ENCODE measurements at places on chromosomes 7 and 10. TPM values are rescaled to one million over a fixed set of nuclear protein-coding genes. Genes with fewer than 3 reads are reported as not detected.

GRCh38 chr10:128222332-128222849 lies 96.2 kb upstream of the MKI67 start:
- H3K27ac ChIP-seq: no peak overlapping the region
- H3K36me3 ChIP-seq: no peaks in the 10 kb centered on the region
- no peak for DNase-seq
- no peaks in the 10 kb centered on the region for H3K4me1 ChIP-seq
- no peaks in the 10 kb centered on the region for H3K27me3 ChIP-seq

DNA sequence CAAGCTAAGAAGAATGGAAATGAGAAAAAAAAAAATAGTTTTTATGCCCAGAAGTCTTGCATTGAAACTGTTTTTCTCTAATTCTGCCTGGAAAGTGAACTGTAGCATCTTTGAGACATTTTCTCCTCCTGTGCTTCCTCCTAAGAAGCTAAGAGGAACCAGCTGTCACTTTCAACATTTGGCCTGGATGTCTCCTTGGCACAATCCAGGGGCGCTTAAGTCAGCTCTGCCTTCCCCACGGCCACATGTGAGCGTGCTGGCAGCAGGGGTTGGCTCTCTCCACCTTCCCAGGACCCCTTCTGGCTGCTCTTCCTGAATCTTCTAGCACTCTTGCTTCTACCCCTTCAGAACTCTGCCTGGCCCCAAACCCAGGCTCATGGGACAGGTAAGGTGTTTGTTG lies 289.6 kb upstream of the ADARB2 start:
- no peaks in the 10 kb centered on the region for H3K36me3 ChIP-seq
- no peaks in the 10 kb centered on the region for H3K27me3 ChIP-seq
- H3K4me1 ChIP-seq: no peaks in the 10 kb centered on the region
- H3K27ac ChIP-seq: no peak overlapping the region
- peak; percentile 7 for DNase-seq

- H3K36me3 ChIP-seq: no peaks in the 10 kb centered on the region
- H3K27me3 ChIP-seq: peaks cover 15% of the 10 kb centered on the region
- peaks cover 28% of the 10 kb centered on the region for H3K4me1 ChIP-seq
- no peak overlapping the region for H3K27ac ChIP-seq
- DNase-seq: no peak
Observed at GRCh38 chr10:129048513-129048912, 418.5 kb upstream of the MGMT start.

- H3K27me3 ChIP-seq: no peaks in the 10 kb centered on the region
- no peak for DNase-seq
- H3K4me1 ChIP-seq: no peaks in the 10 kb centered on the region
Observed at GRCh38 chr10:84117686-84118394, 21.5 kb upstream of the GHITM start.

DNA sequence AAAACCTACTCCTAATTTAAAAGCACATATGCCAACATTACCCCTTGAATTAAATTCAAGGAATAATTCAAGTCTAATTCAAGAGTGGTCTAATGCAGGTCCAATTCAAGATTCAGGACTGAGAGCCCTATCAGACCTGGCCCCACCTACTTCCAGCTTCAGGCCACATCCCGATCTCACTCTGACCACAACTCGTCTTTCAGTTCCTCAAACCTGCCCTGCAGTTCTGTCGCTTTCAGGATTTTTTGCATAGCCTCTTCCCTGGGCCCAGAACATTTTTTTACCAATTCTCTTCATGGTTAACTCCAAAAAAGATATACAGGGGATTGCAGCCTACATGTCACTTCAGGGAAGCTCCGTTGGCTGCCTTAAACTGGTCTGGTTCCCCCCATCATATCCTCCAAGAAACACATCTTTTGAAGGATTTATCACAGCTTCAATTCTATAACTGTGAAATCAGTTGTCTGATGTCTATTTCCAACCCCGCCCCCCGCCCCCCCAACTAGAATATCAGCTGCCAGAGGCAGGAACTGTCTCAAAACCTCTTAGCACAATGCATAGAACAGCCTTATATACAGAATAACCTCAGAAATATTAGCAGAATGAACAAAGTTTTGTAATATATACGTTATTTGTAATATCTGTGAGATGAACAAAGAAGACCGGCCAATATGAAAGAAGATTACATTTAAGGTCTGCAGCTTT lies 20.8 kb downstream of the CCDC6 start:
- peak; percentile 46 for DNase-seq
- H3K27ac ChIP-seq: no peak overlapping the region
- H3K27me3 ChIP-seq: no peaks in the 10 kb centered on the region
- H3K4me3 ChIP-seq: no peak overlapping the region
- no peaks in the 10 kb centered on the region for H3K4me1 ChIP-seq

DNA sequence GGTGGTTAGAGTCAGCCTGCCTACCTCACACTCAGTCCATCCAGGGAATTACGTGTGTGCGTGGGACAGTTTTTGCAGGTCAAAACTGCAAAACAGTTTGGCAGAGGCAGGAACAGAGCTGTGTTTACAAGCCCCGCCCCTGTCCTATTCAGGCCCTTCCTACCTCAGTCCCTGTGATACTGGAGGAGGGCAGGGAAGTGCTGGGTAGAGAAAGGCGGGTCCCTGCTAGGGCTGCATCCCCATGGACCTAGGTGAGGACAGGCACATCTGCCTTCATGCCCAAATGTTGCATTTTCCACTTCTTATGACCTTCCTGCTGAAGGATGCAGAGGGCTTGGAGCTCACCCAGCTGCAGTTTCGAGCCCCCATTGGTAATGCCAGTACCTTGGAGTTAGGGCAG lies 25.1 kb downstream of the SBDS start:
- H3K4me3 ChIP-seq: no peak overlapping the region
- H3K27ac ChIP-seq: no peak overlapping the region
- DNase-seq: no peak

GRCh38 chr7:70016044-70016770 lies 417.9 kb downstream of the AUTS2 start:
- no peak overlapping the region for H3K27ac ChIP-seq
- H3K27me3 ChIP-seq: no peaks in the 10 kb centered on the region
- peaks cover 2% of the 10 kb centered on the region for H3K4me1 ChIP-seq
- no peaks in the 10 kb centered on the region for H3K36me3 ChIP-seq
- no peak overlapping the region for H3K4me3 ChIP-seq

- H3K27ac ChIP-seq: no peak overlapping the region
- peaks cover 20% of the 10 kb centered on the region for H3K4me1 ChIP-seq
- no peak overlapping the region for H3K4me3 ChIP-seq
- no peak for DNase-seq
- peaks cover 17% of the 10 kb centered on the region for H3K27me3 ChIP-seq
Observed at GRCh38 chr10:48609441-48609840, 4.6 kb upstream of the ARHGAP22 start.

DNA sequence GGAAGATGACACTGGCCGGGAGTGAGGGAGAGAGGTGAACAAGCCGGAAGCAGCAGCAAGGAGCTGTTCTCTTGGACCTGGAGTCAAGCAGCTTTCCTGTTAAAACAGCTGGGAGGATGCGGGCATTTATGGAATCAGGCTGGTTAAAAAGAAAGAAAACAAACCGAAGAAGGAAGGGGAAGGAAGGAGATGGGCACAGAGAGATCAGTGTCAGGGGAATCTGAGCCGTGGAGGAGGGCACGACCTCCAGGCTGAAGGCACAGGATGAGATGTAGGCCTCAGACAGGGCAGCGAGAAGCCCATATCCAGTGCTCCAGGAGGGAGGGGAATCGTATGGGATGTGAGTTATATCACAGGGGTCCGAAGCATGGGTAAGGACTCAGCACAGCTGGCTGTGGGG lies 105.9 kb upstream of the RHEB start:
- H3K4me3 ChIP-seq: no peak overlapping the region
- DNase-seq: no peak
- H3K27me3 ChIP-seq: peaks cover 1% of the 10 kb centered on the region
- H3K4me1 ChIP-seq: peaks cover 10% of the 10 kb centered on the region

GRCh38 chr10:126252884-126253610 lies 135.2 kb downstream of the ADAM12 start:
- no peak overlapping the region for H3K4me3 ChIP-seq
- no peaks in the 10 kb centered on the region for H3K36me3 ChIP-seq
- H3K4me1 ChIP-seq: peaks cover 10% of the 10 kb centered on the region
- DNase-seq: peak; percentile 84

DNA sequence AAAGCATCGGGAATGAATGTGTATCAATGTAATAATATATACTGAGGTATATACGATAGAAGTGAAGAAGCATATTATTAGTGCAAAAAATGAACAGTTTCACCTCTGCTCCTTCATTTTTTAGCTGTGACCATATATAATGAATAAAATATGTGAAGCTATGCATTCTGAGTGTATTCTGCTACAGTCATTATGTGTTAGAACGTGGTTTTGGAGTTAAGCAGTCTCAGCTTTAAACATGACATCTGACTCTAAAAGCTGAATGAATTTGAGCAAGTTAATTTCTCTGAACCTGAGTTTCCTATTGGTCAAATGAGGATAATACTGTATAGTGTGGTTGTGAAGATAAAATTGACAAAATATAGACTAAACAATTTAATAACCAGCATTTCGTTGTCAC lies 358.1 kb downstream of the SUGCT start:
- H3K36me3 ChIP-seq: no peaks in the 10 kb centered on the region
- no peaks in the 10 kb centered on the region for H3K4me1 ChIP-seq
- H3K4me3 ChIP-seq: no peak overlapping the region
- H3K27ac ChIP-seq: no peak overlapping the region
- no peaks in the 10 kb centered on the region for H3K27me3 ChIP-seq
- peak; percentile 39 for DNase-seq

DNA sequence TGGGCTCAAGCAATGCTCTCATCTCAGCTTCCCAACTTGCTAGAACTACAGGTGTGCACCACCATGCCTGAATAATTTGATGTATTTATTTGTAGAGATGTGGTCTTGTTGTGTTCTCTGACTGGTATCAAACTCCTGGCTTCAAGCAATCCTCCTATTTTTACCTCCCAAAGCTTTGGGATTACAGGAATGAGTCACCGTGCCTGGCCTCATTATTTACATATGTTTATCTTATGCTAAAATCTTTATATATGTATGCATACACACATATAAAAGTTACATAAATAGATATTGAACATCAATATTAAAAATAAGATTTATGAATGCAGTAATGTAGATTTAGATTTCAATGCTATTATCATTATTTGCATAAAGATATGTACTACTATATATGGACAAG lies 1634.5 kb upstream of the LRRTM3 start:
- no peak overlapping the region for H3K27ac ChIP-seq
- H3K27me3 ChIP-seq: no peaks in the 10 kb centered on the region
- H3K4me1 ChIP-seq: no peaks in the 10 kb centered on the region
- H3K4me3 ChIP-seq: no peak overlapping the region

GRCh38 chr10:98474628-98475027 lies 27.9 kb upstream of the HPS1 start:
- H3K36me3 ChIP-seq: no peaks in the 10 kb centered on the region
- DNase-seq: no peak
- peaks cover 4% of the 10 kb centered on the region for H3K27me3 ChIP-seq
- no peaks in the 10 kb centered on the region for H3K4me1 ChIP-seq

GRCh38 chr7:138876326-138876725 lies 78.3 kb upstream of the ATP6V0A4 start:
- no peak for DNase-seq
- H3K4me1 ChIP-seq: no peaks in the 10 kb centered on the region
- no peak overlapping the region for H3K4me3 ChIP-seq
- peaks cover 21% of the 10 kb centered on the region for H3K36me3 ChIP-seq

DNA sequence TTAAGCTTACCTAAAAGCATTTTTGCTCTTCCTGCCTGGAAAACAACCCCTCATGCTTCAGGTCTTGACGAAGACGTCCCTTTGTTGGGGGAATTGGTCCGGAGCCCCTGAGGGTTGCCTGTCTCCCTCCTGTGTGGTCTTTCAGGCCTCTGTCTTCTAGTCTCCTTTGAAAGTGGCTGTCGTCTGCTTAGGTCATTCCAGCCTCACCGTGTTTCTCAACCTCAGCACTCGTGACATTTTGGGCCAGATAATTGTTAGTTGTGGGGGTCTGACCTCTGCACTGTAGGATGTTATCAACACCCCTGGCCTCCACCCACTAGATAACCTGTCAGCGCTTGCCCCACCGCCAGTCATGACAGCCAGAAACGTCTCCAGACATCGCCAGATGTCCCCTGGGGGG lies 219.1 kb downstream of the TCF7L2 start:
- H3K36me3 ChIP-seq: peaks cover 25% of the 10 kb centered on the region
- no peak overlapping the region for H3K27ac ChIP-seq
- peaks cover 7% of the 10 kb centered on the region for H3K4me1 ChIP-seq
- no peak overlapping the region for H3K4me3 ChIP-seq
- DNase-seq: no peak
- H3K27me3 ChIP-seq: no peaks in the 10 kb centered on the region

NAT16 gene
- not detected for total RNA-seq

DKK1 gene
- total RNA-seq: 0.84 TPM

EN2 gene
- total RNA-seq: 0.09 TPM

SYT15B gene
- total RNA-seq: 0.27 TPM

NT5C2 gene
- 84.1 TPM for total RNA-seq

Data from muscle of leg (tissue), 16 donors.